ENCODE measurements at places on chromosomes 1 and 21.

DNA sequence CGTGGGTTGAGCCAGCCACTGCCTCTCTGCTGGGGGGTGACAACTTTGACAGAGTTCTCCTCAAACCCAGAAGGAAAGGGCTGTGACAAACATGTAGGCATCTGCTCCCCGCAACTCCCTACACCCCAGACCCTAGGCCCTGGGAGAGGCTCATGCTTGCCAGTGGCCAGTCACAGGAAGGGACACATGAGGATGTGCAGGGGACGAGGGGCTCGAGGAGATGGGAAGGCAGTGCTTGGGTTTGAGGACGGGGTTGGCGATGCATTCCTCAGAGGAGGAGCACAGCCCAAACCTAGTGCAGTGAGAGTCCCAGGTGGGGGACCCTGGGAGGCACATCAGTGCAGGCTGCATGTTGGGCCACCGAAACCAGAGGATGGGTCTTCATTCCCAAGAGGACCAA is 62.1 kb downstream of the STUM start:
- no peak overlapping the region for H3K27ac ChIP-seq
- no peak for DNase-seq
- H3K4me1 ChIP-seq, result no peaks in the 10 kb centered on the region

DNA sequence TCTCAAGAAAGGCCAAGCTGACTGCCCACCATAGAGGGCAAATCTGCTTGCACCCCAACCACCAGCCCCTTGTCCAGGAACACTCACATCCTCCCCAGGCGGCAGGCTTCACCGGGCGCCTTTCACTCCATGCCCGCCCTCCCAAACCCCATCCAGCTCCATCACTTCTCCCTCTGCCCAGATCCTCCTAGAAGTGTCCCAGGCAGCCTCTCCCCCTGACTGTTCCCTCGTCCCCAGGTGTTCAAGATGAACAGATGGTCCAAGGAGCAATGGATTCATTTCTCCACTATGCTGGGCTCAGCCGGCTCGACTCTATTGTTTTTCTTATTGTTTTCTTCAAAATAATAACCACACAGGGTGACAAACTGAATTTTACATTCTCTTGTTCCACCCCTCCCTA is 22.1 kb downstream of the S100A6 start:
- no peak for DNase-seq
- no peaks in the 10 kb centered on the region for H3K27me3 ChIP-seq
- H3K36me3 ChIP-seq, result no peaks in the 10 kb centered on the region
- peaks cover 17% of the 10 kb centered on the region for H3K4me1 ChIP-seq

- H3K27ac ChIP-seq, result no peak overlapping the region
- peaks cover 19% of the 10 kb centered on the region for H3K4me1 ChIP-seq
These were observed 27.4 kb upstream of the AVPR1B start for GRCh38 chr1:206144605-206145004.

- H3K36me3 ChIP-seq, result peaks cover 3% of the 10 kb centered on the region
- no peaks in the 10 kb centered on the region for H3K27me3 ChIP-seq
These were observed 1.1 kb downstream of the PUSL1 start for GRCh38 chr1:1309251-1310108.
